ENCODE measurements at places on chromosomes 1 and 21.

DNA sequence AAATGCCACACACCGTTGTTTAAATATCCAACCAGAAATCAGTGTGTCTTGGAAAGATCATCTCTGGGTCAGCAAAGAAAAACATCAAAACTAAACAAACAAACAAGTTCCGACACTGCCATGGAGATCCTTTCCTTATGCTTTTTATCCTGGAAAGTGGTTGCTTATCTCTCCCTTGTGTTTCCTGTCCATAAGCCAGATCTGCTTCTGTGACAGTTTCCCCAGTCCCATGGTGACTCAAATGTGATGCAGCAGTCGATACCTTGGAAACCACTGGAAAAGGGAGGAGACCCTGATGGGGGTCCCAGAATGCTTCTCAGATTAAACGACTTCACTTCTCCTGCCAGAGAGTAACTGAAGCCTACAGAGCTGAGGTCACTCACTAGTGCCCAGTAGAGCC lies 94.7 kb downstream of the DMRTA2 start:
- no peak for DNase-seq

DNA sequence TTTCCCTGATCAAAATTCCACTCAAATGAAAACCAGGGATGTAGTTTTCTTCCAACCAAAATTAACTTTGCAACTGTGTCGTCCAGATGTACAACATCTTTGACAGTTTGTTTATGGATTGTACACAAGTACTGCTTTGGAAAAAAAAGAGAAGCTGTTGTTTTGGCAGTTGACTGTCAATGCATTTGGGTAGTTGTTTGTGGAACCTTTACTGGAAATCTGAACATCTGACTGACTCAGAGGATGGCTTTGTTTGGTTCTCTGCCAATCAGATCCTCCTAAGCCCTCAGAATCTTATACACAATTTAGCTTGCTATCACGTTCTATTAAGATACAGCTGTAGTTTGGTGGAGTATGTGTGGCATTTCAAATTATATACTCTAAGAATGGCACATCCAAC lies 195.0 kb downstream of the KCNK2 start:
- no peak for DNase-seq

- DNase-seq = no peak
These were observed 13.0 kb upstream of the LTN1 start for GRCh38 chr21:29005696-29006095.

- DNase-seq = no peak
These were observed 20.4 kb upstream of the RGS16 start for GRCh38 chr1:182624577-182624976.

DNA sequence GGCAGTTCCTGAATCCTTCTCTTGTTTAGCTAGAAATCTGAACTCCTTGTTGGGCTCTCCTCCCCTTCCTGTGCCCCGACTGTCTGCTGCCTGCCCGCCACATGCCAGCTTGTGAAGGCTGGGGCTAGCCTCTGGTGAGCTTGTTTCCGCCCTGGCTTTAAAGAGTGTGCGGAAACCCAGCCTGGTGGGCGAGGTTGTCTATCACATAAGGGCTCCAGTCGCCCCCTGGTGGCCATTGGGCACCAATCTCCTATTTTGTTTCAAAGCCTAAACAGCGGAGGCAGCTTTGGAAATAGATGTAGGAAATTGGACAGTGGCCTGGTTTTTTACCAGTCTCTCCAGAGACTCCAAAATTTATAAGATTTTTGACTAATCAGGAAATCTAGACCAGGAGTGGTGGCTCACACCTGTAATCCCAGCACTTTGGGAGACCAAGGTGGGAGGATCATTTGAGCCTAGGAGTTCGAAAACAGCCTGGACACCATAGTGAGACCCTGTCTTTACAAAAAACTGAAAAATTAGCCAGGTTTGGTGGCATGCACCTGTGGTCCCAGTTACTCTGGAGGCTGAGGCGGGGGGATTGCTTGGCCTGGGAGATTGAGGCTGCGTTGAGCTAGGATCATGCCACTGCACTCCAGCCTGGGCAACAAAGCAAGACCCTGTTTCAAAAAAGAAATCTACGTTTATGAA lies 9.8 kb downstream of the ATP8B2 start:
- DNase-seq = peak; percentile 79

- DNase-seq = no peak
These were observed 12.5 kb upstream of the DNM3 start for GRCh38 chr1:171828794-171829193.

DNA sequence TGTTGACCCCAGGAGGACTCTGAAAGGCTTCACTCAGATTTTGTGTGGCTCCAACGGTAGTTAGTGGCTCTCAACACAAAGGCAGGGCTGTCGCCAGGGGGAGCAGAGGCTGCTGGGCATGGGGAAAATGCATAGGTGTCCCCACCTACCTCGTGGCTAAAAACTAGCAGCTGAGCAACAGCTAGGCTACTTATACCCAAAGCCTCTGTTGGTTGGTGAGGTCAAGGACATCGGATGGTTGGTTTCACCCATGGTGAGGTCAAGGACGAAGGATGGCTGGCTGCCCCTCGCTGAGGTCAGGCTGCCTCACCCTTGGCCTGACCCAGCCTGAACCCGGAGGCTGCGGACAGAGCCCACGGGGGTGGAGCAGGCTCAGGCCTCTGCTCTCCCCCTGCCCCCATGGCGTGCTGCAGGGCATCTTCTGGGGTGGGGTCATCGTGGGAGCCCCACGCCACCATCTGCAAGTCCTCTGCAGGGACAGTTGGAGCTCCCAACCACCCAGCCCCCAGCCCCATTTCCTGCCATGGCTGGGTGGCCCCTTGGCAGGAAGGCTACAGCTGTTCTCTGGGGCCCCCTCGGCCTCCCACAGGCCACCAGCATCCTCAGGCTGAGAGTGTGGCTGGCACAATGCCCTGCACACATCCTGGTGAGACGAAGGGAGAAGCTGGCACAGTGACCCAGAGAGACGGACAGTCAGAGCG lies 8.5 kb upstream of the GNB1 start:
- no peak for DNase-seq

DNA sequence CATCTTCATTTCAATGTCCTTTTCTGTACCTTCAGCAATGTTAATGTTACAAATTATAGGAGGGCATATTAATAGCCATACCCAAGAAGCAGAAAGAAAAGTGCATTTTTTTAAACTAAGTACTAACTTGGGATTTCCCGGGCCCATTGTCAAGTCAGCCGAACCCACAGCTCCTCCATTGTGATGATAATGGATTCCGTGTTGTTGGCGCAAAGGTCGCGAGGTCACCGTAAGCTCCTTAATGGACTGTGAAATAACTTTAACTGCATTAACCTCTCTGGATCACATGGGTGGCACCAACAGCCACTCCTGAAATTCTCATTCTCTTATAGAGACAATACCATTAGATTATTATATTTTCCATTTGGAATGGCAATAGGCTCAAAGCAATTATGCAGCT lies 250.6 kb upstream of the RRP15 start:
- DNase-seq = no peak

DNA sequence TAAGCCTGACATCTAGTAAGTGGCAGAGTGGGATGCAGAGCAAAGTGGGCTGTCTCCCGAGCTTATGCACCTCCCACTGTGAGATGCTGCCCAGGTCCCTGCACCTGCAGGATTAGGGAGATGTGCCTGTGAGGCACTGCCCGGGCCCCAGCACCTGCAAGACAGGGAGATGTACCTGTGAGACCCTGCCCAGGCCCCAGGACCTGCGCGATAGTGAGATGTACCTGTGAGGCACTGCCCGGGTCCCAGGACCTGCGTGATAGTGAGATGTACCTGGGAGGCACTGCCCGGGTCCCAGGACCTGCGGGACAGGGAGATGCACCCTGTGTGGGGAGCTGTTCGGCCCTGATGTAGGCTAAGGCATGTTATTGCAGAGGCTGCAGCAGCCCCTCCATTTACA lies 622.8 kb downstream of the PTPRU start:
- DNase-seq = no peak

DNA sequence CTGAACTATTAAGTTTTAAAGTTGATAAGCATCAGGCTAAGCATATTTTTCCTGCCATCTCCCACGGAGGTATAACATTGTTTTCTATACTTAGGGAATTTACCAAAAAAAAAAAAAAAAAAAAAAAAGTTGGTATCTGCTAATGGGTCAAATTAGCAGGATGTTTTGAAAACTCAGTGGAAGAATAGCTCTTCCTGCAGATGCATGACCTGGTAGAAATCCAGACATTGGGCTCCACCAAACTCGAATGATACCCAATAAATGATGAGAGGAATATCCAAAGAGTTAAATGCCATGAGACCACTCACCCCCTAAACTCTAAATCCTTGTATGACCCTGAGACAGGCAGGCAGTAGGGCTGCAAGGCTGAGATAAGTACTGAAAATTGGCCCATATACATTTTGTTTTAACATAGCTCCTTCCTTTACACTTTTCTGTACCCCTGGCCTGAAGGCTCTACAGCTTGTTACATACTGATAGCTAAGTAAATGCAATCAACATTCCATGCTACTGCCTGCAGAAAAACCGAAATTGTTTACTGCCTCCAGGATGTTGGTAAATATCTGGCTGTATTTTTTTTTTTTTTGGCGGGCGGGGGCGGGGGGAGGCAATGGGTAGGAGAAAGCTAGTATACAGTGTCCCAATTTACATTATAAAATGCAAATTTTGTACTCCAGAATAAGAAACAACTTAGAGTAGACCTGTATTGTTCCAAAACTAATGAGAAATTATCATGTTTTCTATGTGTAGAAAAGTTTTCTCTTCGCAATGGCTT lies 57.6 kb downstream of the NFIA start:
- DNase-seq = no peak

- no peak for DNase-seq
These were observed 11.1 kb downstream of the POFUT2 start for GRCh38 chr21:45276596-45276995.

DNA sequence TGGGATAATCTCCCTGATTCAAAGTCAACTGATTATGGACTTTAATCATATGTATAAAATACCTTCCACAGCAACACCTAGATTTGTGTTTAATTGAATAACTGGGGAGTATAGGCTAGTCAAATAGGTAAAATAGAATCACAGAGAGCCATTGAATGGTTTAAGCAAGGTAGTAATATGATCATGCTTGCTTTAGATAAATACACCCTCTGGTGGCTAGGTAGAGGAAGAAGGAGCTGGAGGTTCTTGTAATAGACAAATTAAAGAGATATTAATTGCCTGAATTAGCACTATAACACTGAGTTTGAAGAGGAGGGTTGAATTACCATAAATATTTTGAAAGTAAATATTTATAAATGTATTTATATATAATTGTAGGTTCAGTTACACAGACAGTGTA lies 40.3 kb downstream of the DIRAS3 start:
- no peak for DNase-seq

DNA sequence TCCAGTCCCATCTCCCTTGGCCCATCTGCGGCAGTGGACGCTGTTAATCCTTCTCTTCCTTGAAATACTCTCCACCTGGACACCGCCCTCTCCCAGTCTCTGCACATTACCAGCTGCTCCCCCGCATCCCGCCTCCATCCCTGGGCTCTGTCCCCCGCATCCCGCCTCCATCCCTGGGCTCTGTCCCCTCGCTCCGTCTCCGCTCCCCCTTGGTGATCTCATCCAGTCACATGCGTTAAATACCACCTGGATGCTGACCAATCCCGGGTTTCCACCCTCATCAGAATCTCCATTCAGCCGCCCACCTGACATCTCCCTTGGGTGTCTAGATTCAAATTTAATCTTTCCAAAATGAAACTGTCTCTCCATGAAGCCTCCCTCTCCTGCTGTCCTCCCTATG lies 106.1 kb downstream of the PRDM2 start:
- no peak for DNase-seq

DNA sequence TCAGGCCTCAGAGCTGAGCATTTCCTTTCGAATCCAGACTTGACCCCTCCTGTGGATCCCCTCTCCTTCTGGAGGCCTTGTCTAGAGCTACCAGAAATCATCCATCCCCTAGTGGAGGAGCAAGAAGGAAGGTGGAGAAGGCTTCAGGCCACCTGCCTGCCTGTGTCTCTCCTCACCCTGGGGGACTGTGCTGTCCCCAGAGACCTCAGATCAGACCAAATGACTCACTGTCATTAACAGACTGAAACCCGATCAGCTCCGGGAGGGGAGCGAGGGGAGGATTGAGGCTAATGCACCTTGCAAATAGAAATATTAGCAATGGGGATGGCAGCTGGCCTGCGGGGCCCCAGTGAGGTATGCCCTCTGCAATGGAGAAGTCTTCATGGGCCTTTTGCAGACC lies 2.1 kb downstream of the MYBPH start:
- no peak for DNase-seq

- DNase-seq = no peak
These were observed 34.0 kb upstream of the NHLH2 start for GRCh38 chr1:115874904-115875303.

- DNase-seq = no peak
These were observed 276.9 kb downstream of the SIPA1L2 start for GRCh38 chr1:232353001-232353400.

GRCh38 chr1:246083416-246083815 lies 423.7 kb downstream of the SMYD3 start:
- DNase-seq = no peak

- no peak for DNase-seq
These were observed 30.0 kb upstream of the JUN start for GRCh38 chr1:58813801-58814200.

- no peak for DNase-seq
These were observed 15.2 kb downstream of the PTTG1IP start for GRCh38 chr21:44858291-44858690.

- no peak for DNase-seq
These were observed 70.7 kb upstream of the DAB1 start for GRCh38 chr1:57494530-57495079.

DNA sequence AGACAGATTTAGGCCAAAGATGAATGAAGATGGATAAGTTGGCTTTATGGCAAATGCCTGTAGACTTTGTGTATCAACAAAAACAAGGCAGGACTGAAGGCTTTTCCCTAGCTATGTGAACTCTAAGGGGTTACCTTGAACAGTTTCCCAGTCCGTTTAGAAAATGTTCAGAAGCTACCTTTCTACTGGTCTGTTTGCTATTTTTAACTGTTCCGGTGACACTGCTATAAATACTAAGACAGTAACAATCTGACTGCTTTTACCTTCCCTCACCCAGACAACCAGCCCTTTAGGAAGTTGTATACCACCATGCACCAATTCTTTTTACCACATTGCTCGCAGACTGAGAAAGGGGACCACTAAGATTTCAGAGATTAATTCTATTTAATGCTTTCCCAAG lies 102.2 kb downstream of the PHTF1 start:
- no peak for DNase-seq

GRCh38 chr1:171434717-171435346 lies 50.5 kb upstream of the PRRC2C start:
- DNase-seq = no peak
